ENCODE measurements at places on chromosomes 7 and 10.

DNA sequence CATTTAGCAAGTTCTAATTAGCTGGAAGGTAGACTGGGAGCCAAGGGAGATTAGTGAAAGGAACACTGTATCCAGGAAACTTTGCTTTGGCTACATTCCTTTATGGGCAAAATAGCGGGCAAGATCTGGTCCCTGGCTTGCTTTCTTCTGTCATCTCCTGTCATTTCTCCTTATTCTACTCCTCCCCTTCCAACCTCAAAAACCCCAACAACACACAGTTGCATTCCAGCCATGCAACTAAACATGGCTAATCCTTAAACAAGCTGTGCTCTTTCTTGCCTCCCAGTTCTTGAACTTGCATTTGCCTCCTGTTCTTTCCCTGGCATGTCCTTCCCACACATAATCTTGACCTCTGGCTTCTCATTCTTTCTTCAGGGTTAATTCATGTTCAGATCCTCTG is 59.5 kb upstream of the CDCA7L start:
- no peak for DNase-seq

DNA sequence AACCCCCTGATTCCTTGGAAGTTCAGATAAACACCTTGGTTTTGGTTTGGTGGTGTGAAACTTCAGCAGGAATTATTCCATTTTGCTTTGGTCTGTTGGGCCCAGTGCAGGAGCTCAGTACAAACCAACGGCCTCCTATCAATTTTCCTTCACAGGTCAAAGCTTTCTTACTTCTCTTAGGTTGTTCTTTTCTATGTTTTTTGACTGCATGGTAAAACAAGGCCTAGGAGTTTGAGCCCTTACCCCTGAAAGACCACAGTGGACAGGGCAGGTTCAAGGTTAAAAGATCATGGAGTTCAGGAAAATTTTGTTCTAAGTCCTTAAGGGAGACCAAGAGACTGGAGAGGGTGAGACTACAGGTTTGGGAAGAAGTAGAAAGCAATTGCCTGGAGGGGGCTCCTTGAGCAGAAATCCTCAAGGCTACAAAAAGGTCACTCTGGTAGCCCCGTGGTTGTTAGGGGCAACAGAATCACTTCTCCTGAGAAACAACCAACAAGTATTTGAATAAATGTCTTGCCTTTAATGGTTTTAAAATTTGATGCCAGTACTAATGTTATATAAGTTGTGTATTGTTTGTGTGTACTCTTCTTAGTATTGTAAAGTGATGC is 40.9 kb upstream of the FHIP2A start:
- DNase-seq = no peak

DNA sequence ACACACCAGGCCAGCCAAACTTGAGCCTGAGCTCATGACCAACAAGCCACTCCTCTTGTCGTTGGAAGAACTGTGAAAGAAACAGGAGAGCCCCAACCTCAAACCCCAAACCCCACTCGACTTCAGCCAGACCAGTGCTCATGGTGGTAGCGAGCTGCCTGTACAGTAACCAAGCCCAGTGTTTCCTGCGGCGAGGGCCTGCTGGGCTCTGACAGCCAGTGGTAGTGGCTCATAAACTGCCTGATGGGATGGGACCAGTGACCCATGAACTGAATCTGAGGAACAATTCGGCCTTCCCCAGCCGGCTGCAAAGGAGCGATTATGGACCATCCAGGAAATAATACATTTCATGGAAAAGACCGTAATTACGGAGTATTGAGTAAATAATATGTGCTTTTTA is 191.9 kb downstream of the RPS24 start:
- DNase-seq = no peak

DNA sequence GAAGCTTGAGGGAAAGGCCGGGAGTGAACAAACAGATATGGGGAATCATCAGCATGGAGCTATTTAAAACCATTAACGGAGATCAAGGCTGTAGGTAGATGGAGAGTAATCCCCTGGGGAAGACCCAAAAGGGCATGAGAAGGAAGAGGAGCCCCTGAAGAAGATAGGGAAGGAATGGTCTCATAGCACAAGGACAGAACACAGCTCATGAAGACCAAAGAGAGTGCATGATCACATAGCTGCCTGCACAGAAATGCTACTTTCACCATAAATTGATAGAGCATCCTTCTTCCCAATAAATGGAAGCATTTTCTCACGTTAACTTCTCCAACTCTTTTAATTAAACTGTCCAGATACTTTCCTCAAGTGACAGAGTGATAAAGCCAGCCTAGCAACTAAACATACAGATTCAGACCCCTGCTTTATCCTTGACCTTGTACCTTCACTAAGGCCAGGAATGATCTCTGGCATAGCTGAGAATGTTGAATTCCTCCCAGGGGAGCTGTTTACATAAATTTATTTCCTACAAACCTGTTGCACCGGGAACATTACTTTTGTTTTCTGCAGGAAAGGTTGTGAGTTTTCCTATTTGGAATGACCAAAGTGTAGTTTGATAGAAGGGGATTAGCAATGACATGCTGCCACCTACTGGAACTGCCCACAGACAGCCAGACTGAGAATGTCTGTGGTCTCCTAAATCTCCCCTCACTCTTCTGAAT is 110.8 kb upstream of the LRGUK start:
- DNase-seq = peak; percentile 47

GRCh38 chr10:63384001-63384400 is 81.8 kb downstream of the JMJD1C start:
- no peak for DNase-seq

DNA sequence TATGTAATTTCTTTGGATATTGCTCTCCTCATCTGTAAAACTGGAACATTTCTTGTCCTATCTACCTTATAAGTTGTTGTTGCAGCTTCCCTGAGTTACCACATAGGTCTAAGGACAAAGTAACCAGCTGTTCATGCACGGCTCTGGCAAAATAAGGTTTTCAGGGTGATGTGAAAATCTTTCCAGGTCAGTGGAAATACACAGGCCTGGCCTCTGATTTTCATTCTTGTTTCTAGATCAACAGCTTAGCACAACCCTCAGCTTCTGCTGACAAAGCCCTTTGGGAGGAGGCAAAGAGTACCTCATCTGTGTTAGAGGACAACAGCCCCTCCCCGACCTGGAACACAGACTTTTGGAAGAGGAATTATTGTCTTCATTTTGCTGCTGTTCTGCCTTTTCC is 117.5 kb upstream of the AGK start:
- DNase-seq = no peak

DNA sequence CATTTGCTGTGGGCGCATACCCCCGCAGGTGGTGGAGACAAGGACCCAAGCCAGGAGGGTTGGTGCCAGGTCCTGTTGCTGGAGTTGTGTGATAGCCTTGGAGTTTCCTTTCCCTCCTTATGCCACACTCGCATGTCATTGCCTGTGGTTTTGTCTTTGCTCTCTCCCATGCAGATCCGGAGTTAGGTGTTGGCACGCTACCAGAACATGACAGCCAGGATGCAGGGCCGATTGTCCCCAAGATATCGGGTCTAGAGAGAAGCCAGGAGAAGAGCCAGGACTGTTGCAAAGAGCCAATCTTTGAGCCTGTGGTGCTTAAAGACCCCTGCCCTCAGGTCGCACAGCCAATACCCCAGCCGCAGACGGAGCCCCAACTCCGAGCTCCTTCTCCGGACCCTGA is 369.2 kb upstream of the GALNT17 start:
- DNase-seq = no peak

Measured in NCI-H446 (cell line).